ENCODE measurements at places on chromosomes 2 and 18.
A peak's percentile ranks its signal among the peaks of the same experiment; 100 is the strongest.

GRCh38 chr2:32735348-32735747 lies 107.5 kb downstream of the TTC27 start:
- DNase-seq: no peak

GRCh38 chr2:106090916-106091618 lies 103.0 kb downstream of the UXS1 start:
- no peak for DNase-seq

DNA sequence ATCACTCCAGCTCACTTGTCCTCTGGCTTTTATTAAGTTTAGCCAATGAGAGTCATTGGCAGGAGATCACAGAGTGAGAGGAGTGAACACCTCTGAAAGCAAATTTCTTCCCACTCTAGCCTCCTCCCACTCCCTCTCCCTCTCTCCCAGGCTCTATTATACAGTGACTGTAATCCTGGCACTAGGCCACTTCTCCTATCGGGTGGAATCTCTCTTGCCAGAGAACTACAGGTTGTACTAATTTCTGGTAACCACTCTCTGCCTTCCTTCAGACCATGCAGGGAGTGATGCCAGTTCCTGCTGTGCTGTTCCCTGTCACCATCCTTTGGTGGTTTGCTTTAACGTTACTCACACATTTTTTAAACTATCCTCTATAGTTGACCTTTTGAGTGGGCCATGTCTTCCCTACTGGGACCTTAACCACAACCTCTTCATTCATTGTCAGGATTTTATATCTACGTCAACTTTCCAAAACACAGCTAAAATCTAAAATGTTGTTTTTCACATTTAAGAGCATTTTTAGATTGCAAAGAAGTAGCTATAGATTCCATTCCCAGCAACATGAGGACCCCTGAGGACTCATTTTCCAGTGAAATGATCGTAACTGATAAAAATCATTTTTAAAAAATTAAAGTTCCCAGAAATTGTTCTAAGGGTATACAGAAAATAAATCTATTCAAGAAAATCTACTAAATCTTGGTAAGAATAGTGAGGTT lies 217.1 kb downstream of the MREG start:
- DNase-seq: no peak

- peak; percentile 30 for DNase-seq
These were observed 39.1 kb downstream of the MRPL35 start for GRCh38 chr2:86238354-86238753.

- no peak for DNase-seq
These were observed 69.5 kb downstream of the PTRHD1 start for GRCh38 chr2:24723665-24724064.

DNA sequence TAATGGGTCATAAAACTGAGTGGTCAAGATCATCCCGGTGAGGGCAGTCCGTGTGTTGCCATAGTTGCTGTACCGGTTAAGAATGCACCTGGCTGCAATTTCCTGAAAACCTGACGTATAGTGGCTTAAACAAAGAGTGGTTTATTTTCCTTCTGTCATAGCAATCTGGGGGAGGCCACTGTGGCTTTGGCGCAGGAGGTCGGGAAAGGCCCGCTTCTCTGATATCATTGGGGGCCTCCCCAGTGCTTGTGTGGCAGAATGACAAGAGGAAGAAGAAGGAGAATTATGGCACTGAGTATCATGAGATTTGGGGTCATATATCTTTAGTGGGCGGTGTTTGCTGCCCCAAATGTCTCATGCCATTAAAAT lies 4.4 kb downstream of the C2orf92 start:
- no peak for DNase-seq

DNA sequence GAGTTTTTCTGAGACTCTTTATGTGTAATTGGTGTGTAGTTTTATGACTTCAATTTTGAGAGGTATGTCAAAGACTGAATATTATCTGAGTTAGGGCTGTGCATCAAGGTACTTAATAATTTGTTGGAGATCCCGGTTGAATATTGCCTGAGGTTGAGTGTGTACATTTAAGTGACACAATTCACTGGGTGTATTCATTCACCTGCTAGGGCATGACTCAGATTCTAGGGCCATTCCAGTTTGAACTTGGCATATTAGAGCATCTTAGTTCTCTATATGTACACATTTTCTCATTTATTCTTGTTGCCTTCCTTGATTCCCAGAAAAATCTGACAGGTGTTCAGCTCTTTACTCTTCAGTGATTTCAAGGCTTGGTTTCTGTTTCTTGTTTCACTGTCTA lies 12.5 kb downstream of the MAP4K4 start:
- no peak for DNase-seq

- no peak for DNase-seq
These were observed 82.0 kb downstream of the TMEM17 start for GRCh38 chr2:62423883-62424458.

DNA sequence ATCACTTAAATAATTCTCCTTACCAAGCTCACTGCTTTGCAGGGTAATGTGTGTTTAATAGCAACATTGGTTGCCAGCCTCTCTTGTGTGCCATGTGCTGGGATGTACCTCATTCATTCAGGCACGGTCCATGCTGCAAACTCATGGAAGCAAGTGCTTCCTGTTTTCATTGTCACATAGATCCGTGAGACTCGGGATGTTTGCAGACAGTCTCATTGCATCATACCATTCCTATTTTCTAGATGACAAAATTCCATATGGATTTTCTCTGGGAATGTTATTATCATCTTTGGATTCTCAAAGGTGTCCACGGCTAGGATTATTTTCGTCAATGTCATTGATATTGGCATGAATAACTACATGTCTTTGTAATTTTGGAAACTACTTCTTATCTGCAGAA lies 60.0 kb upstream of the HDAC4 start:
- no peak for DNase-seq

GRCh38 chr18:63025251-63026090 lies 294.1 kb downstream of the BCL2 start:
- no peak for DNase-seq

DNA sequence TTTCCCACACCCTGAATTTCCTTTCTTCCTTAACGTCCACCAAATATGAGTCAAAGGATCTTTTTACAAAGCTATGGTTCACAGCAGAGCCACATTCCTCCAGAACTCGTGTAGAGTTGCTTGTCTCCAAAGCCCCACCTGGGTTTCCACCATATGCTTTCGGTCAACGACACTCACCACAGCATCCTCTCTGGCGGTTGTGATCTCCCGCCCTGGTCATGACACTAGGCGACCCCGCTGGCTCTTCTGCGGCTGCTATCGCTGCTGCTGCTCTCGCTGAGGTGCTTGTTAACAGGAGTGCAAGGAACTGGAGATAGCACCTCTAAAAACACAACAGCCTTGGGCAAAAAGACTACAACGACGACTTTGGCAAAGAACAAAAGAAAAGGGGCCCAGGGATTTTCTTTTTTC lies 340 bp downstream of the SLC40A1 start:
- peak; percentile 5 for DNase-seq

- no peak for DNase-seq
These were observed 28.8 kb downstream of the SETBP1 start for GRCh38 chr18:44709307-44710126.

GRCh38 chr2:30871980-30872789 lies 64.9 kb upstream of the CAPN13 start:
- no peak for DNase-seq

DNA sequence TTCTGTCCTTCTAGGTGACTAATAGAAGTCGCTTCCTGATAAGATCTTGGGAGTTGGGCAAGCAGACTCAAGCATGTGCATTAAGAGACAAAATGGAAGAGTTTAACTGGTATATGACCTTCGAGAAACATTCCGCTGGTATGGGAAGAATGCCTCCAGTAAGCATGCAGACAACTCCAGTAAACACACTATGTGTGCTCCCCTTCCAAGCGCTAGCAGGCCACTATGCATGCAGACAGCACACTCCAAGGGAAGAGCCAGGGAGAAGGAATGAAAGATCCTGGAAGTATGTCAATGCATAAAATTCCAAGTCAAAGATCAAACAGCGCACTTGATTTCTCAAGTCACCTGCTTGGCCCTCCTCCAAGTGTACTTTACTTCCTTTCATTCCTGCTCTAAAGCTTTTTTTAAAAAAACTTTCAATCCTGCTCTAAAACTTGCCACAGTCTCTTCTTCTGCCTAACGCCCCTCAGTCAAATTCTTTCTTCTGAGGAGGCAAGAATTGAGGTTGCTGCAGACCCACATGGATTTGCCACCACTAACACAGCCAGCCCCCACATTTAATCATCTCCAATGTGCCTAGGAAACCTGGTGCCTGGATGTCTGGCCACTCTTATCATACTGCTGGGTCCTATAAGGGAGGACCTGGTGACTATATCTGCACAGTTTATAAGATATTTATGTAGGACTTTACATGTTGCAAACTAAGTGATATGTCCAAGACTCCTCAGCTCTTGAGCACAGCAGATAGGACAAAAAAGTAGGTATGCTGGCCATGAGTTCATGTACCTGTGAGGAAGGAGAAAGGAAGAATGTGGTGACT lies 239.8 kb downstream of the PDE11A start:
- DNase-seq: no peak

All from activated T-cell treated with anti-CD3 and anti-CD28 coated beads, Interleukin-2, amount 50 U/mL, for 4 hours (primary cell).